ENCODE measurements at places on chromosomes 2 and 18.

- no peak overlapping the region for H3K4me3 ChIP-seq
- H3K4me1 ChIP-seq, result no peaks in the 10 kb centered on the region
- H3K27me3 ChIP-seq, result no peaks in the 10 kb centered on the region
- DNase-seq, result no peak
- no peaks in the 10 kb centered on the region for H3K36me3 ChIP-seq
These were observed 336.9 kb upstream of the CDH20 start for GRCh38 chr18:60996326-60996725.

GRCh38 chr18:49608366-49609255 lies 46.8 kb downstream of the LIPG start:
- H3K4me1 ChIP-seq, result peaks cover 3% of the 10 kb centered on the region
- peaks cover 9% of the 10 kb centered on the region for H3K27me3 ChIP-seq
- no peak overlapping the region for H3K4me3 ChIP-seq
- no peaks in the 10 kb centered on the region for H3K36me3 ChIP-seq

- no peaks in the 10 kb centered on the region for H3K4me1 ChIP-seq
- no peak overlapping the region for H3K27ac ChIP-seq
- no peak for DNase-seq
- H3K4me3 ChIP-seq, result no peak overlapping the region
- H3K36me3 ChIP-seq, result no peaks in the 10 kb centered on the region
These were observed 50.1 kb upstream of the IGFBP2 start for GRCh38 chr2:216583147-216583546.

DNA sequence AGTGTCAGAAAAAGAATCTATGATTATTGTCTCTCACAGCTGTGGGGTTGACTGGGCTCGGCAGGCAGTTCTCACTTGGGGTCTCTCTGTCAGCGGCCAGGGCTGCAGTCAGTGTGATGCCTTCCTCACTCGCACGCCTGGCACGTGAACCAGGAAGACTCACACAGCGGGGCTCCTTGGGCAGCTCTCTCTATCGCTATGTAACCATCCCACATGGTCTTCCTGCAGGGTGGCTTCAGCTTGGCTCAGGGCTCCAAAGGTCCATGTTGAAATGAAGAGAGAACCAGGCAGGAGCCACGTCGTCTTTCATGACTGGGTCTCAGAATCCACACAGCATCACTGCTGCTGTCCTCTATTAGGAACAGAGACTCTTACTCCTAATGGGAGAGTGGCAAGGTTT lies 30.6 kb upstream of the SLC1A4 start:
- H3K4me1 ChIP-seq, result no peaks in the 10 kb centered on the region
- no peaks in the 10 kb centered on the region for H3K27me3 ChIP-seq
- H3K27ac ChIP-seq, result no peak overlapping the region
- no peak for DNase-seq
- H3K36me3 ChIP-seq, result no peaks in the 10 kb centered on the region

DNA sequence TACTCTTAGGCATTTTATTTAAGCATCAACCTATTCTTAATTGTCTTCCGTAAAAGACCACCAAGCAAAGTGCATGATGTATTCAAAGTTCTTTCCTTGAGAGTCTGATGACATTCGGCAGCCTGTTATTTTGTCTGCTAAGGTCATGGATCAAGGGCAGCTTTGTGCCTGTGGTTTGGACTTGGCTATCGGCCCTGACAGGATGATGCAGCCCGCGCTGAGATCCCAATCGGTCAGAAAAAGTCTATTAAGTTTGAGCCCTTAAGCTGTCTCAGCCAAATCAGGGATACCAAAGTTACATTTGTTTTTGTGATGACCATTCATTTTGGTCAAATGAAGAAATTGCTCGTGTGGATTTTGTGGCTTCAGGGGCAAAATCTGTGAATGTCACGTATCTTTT lies 718.9 kb upstream of the FANCL start:
- H3K36me3 ChIP-seq, result no peaks in the 10 kb centered on the region
- DNase-seq, result no peak
- H3K27ac ChIP-seq, result no peak overlapping the region
- peaks cover 3% of the 10 kb centered on the region for H3K27me3 ChIP-seq

DNA sequence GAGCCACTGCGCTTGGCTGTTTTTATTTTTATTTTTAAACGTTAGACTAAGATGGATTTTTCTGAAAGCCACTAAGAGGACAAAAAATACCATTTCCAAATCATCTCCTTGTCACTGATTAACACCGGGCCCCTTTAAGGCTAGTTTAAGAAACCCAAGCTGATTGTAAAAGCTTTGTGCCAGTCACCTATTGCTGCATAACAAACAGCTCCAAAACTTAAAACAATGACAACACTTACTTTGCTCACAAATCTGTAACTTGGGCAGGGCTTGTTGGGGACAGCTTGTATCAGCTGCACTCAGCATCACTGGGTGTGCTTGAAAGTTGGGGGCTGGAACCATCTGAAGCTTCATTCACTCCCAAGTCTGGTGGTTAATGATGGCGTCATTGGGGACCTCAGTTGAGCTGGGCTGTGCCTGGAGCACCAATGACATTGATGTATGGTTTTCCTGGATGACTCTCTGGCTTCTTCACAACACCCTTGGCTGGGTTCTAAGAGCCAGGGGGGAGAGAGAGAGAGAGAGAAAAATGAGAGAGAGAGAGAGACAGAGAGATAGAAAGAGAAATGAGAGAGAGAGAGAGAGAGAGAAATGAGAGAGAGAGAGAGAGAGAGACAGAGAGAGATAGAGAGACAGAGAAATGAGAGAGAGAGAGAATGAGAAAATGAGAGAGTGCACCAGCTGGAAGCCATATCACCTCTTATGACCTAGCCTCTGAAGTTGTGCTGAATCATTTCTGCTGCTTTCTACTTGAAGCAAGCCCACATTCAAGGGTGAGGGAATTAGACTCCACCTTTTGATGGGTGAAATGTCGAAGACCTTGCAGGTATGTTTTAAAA lies 26.0 kb upstream of the ATG16L1 start:
- DNase-seq, result no peak
- no peak overlapping the region for H3K4me3 ChIP-seq
- H3K36me3 ChIP-seq, result no peaks in the 10 kb centered on the region
